HFFc6 (cell line): ENCODE measurements at places on chromosomes 4 and X. TPM values are rescaled to one million over a fixed set of nuclear protein-coding genes. Genes with fewer than 3 reads are reported as not detected.

- H3K4me3 ChIP-seq = no peak overlapping the region
- no peaks in the 10 kb centered on the region for H3K27me3 ChIP-seq
- H3K27ac ChIP-seq = no peak overlapping the region
- no peaks in the 10 kb centered on the region for H3K36me3 ChIP-seq
These were observed 314.3 kb upstream of the CLNK start for GRCh38 chr4:10998846-10999245.

The ZIC3 gene
- total RNA-seq = not detected in 2 replicates

DNA sequence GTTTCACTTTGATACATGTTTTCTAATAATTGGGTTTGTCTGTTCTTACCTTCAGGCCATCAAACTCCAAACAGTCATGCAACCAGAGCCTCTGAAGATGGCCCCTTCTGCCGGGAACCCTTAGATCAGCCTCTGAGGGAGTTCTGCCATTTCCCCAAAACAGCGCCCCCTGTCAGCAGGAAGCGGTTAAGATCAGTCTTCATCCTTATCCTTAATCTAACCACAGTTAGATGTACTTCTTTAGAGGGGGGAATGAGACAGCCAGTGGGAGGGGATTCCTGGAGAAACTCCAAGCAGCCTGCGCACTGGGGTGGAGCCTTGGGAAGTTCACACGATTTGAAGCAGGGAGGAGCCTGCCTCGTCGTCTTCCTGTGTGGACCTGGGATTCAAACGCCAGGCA lies 185.4 kb downstream of the INPP4B start:
- peaks cover 2% of the 10 kb centered on the region; the same call in 1 of the 2 replicates for H3K27me3 ChIP-seq
- no peak overlapping the region for H3K27ac ChIP-seq
- peaks cover 45% of the 10 kb centered on the region for H3K36me3 ChIP-seq
- peaks cover 14% of the 10 kb centered on the region for H3K4me1 ChIP-seq
- no peak for DNase-seq

DNA sequence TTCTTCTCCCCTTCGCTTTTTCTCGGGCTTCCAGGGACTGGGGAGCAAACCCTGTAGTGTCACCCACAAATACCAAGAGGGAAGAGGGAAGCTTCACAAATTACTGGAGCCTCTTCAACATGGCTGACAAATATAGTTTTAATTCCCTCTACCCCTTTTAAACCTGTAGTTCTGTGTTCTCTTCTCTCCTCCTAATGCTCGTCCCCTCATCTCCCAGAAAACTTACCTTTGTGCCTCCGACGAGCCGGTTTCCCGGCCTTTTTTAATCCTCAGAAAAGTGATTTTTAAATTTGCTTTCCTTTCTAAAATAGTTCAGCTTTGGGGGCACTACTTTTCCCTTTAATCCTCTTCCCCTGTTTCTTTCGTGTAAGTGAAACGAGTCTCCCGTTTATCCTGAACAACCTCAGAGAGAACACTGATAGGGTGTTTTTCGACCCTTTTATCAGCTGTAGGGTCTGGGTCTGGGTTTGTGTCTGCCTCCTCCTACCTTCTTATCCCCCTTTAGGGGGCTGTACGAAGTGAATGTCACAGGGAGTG lies 408 bp downstream of the TET2 start:
- peaks cover 40% of the 10 kb centered on the region for H3K4me1 ChIP-seq
- peak overlapping the region; percentile 98 for H3K27ac ChIP-seq
- H3K36me3 ChIP-seq = peaks cover 8% of the 10 kb centered on the region
- H3K4me3 ChIP-seq = peak overlapping the region; percentile 99
- no peak for DNase-seq
- H3K27me3 ChIP-seq = no peaks in the 10 kb centered on the region; the same call in 1 of the 2 replicates

DNA sequence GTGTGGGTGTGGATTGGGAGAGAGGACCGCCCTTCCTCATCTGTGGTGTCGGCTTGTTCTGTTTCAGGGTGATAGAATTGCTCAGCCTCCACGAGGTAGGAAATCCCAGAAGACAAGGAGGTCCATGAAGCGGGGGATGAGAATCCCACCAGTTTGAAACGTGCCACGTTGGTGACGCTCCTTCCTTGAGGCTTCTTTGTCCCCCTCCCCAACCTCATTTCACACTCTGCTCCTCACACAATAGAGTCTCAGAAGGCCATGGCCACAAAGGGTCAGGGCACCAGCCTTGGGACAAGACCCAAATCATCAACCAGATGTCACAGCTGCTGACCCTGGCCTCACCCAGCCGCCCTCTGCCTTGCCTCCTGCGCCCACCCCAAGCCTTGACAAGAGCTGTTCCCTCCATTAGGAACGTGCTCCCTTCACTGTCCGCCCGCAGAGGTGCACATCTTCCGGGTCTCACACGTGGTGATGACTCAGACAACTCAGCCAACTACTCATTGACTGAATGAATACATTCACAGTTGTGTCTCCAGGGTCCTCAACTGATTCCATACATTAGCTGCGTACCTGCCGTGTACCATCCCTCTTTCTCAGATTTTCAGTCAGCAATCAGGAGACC lies 18.3 kb downstream of the BLOC1S4 start:
- peak overlapping the region; percentile 34; the same call in 1 of the 2 replicates for H3K27ac ChIP-seq
- H3K4me1 ChIP-seq = peaks cover 8% of the 10 kb centered on the region
- H3K36me3 ChIP-seq = peaks cover 3% of the 10 kb centered on the region; the same call in 1 of the 2 replicates
- no peak overlapping the region for H3K4me3 ChIP-seq
- H3K27me3 ChIP-seq = no peaks in the 10 kb centered on the region; the same call in none of the 2 replicates
- DNase-seq = no peak

GRCh38 chrX:102338162-102338561 lies 91.2 kb downstream of the NXF2 start:
- H3K36me3 ChIP-seq = no peaks in the 10 kb centered on the region
- no peak for DNase-seq
- no peak overlapping the region for H3K4me3 ChIP-seq
- H3K27me3 ChIP-seq = peaks cover 2% of the 10 kb centered on the region; the same call in 1 of the 2 replicates
- H3K4me1 ChIP-seq = no peaks in the 10 kb centered on the region

DNA sequence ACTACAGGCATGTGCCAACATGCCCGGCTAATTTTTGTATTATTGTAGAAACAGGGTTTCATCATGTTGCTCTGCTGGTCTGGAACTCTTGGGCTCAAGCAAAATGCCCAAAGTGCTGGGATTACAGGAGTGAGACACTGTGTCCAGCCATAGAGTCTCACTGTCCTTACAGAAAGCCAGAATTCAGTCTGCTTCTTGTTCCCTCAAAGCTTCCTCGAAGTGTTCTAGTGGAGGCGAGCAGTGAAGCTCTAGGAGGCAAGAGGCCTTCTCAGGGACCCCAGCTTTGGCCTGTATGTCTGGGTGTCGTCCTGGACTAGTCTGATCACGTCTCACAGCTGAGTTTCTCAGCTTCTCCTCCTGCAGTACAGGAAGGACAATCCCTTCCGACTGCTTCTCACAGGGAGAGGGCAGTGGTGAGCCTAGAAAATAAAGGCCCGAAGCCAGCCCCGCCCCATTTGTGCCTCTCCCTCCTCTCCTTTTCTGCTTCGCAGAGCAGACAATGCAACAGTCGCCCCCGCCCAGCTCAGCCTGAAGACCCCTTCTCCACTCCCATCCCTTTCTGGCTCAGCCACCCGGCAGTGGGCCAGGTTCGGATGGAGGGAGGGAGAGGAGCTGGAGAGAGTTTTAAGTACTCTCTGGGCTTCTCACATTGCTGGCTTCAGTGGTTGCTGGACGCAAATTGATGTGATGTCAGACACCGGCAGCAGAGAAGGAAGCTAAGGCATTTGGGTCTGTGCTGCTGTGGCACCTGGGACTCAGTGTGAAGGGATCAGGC lies 11.1 kb upstream of the FAM3A start:
- H3K36me3 ChIP-seq = no peaks in the 10 kb centered on the region
- H3K27ac ChIP-seq = peak overlapping the region; percentile 81
- peak; percentile 56 for DNase-seq
- H3K4me3 ChIP-seq = peak overlapping the region; percentile 37; the same call in 1 of the 2 replicates
- peaks cover 3% of the 10 kb centered on the region; the same call in 1 of the 2 replicates for H3K27me3 ChIP-seq

The ARHGAP6 gene
- 0.51 and 1.1 TPM in 2 replicates for total RNA-seq

DNA sequence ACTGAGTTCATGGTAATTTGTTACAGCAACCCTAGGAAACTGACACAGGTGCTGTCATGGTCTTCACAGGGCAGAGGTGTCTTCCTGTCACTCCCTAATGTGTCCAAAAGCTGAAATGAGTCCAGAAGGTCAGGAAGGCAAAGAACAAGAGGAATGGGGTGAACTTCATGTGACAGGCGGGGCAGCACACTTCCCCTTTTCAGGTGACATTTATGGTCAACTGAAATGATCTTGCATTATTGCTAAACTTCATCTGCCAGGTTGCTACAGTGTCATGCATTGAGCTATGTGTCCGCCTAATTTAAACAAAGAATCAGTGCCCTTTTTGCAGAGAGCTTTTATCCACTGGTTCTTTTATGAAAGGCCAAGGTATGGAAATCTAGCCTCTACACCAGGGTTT lies 15.9 kb upstream of the CCDC149 start:
- no peak overlapping the region for H3K27ac ChIP-seq
- H3K36me3 ChIP-seq = no peaks in the 10 kb centered on the region; the same call in 1 of the 2 replicates
- peaks cover 16% of the 10 kb centered on the region for H3K27me3 ChIP-seq
- DNase-seq = no peak
- H3K4me1 ChIP-seq = peaks cover 26% of the 10 kb centered on the region

GRCh38 chr4:186762865-186763264 lies 39.2 kb upstream of the FAT1 start:
- peaks cover 2% of the 10 kb centered on the region for H3K27me3 ChIP-seq
- peaks cover 34% of the 10 kb centered on the region for H3K4me1 ChIP-seq
- no peak overlapping the region for H3K27ac ChIP-seq

GRCh38 chr4:14787894-14788293 lies 214.4 kb upstream of the CPEB2 start:
- H3K4me3 ChIP-seq = no peak overlapping the region
- no peak overlapping the region for H3K27ac ChIP-seq
- H3K27me3 ChIP-seq = peaks cover 2% of the 10 kb centered on the region; the same call in 1 of the 2 replicates
- H3K4me1 ChIP-seq = no peaks in the 10 kb centered on the region

DNA sequence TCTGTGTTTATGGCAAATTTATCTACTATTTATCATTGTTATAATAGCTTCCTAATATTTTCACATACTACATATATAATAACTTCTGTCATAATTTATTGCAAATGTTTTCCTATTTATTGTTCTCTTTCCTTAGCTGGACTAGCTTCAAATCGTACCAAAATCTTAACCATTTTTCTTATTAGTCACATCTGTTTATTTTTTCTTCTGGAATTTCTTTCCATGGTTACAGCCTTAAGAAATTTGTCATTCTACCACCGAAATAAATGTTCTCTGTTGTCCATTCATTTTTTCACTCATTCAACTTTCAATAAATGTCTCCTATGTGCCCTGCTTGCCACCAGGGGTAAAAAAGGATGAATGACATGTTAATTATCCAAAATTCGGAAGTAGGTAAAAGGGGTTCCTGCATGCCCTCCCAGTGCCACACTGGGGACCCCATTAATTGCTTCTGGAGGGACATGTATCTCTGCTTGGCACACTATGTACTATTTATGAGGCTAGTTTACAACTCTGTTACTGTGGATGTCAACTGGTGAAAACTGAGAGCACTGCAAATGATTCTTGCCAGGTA lies 182.1 kb downstream of the SH3KBP1 start:
- peak; percentile 51 for DNase-seq
- no peaks in the 10 kb centered on the region for H3K36me3 ChIP-seq
- H3K4me1 ChIP-seq = peaks cover 69% of the 10 kb centered on the region

DNA sequence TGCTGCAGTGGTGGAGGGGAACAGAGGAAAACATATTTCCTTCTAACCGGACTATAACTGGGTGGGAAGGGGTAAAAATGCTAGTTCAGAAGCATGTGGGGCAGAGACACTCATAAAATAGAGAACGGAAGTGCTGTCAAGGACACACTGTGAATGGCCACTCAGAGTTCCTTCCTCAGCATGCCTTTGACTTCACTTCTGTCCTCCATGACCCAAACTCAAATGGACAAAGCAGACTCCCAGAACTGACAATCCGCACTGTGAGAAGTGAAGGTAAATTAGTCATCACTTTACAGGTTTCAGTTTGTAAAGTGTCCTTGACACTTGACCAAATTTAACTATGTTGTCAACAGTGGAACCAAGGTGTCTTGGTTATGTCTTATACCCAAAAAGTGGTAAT lies 30.2 kb upstream of the ELF2 start:
- H3K27ac ChIP-seq = no peak overlapping the region
- H3K4me3 ChIP-seq = no peak overlapping the region
- H3K27me3 ChIP-seq = no peaks in the 10 kb centered on the region
- H3K36me3 ChIP-seq = no peaks in the 10 kb centered on the region
- DNase-seq = no peak

GRCh38 chrX:49172280-49172780 lies 632 bp downstream of the PLP2 start:
- peaks cover 11% of the 10 kb centered on the region; the same call in 1 of the 2 replicates for H3K36me3 ChIP-seq
- DNase-seq = peak; percentile 65
- H3K4me3 ChIP-seq = peak overlapping the region; percentile 90
- H3K27ac ChIP-seq = peak overlapping the region; percentile 78
- H3K4me1 ChIP-seq = peaks cover 13% of the 10 kb centered on the region
- peaks cover 3% of the 10 kb centered on the region; the same call in 1 of the 2 replicates for H3K27me3 ChIP-seq

The STPG2 gene
- not detected in 3 replicates for total RNA-seq

The HPGD gene
- not detected in 3 replicates for total RNA-seq

GRCh38 chrX:100895365-100896075 lies 21.4 kb upstream of the NOX1 start:
- H3K4me3 ChIP-seq = no peak overlapping the region
- H3K36me3 ChIP-seq = no peaks in the 10 kb centered on the region
- peak overlapping the region; percentile 62; the same call in 1 of the 2 replicates for H3K27ac ChIP-seq
- H3K27me3 ChIP-seq = no peaks in the 10 kb centered on the region; the same call in 1 of the 2 replicates
- DNase-seq = peak; percentile 36

DNA sequence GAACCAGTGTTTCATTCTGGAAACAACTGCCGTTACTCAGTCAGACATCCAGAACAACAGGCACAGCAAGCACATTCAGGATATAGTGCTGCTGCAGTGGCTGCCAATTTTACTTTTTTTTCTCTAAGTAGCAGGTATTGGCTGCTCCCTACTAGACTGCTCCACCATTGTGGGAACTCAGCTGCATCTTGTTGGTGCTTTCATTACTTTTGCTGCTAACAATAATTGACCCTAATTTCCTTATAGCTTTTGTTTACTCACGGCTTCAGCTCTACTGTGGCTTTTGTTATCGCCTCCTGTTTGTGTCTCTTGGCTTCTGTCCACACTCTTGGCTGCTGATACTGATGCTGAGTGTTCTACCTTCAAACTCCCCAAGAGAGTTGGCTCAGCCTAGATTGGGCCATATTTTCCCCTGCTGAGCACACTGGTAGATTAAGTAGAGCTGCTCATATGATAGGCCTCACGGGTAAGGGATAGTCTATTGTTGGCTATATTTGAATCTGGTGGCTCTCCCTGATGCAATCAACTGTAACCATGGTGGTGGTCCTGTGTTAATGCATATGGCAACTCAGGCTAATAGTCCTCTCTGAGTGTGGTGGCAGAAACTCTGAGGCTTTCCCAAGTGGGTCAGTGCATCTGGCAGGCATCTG lies 44.5 kb upstream of the IL2 start:
- no peak overlapping the region for H3K4me3 ChIP-seq
- no peaks in the 10 kb centered on the region for H3K36me3 ChIP-seq
- no peak overlapping the region for H3K27ac ChIP-seq
- H3K27me3 ChIP-seq = peaks cover 9% of the 10 kb centered on the region

- H3K27me3 ChIP-seq = no peaks in the 10 kb centered on the region
- H3K4me1 ChIP-seq = no peaks in the 10 kb centered on the region
- H3K36me3 ChIP-seq = no peaks in the 10 kb centered on the region
- H3K27ac ChIP-seq = no peak overlapping the region
These were observed 8.2 kb upstream of the TENT5D start for GRCh38 chrX:80412042-80412441.

GRCh38 chr4:16597845-16598596 lies 300.4 kb downstream of the LDB2 start:
- H3K36me3 ChIP-seq = peaks cover 5% of the 10 kb centered on the region
- H3K4me3 ChIP-seq = peak overlapping the region; percentile 39; the same call in 1 of the 2 replicates
- H3K27me3 ChIP-seq = no peaks in the 10 kb centered on the region; the same call in 1 of the 2 replicates
- H3K27ac ChIP-seq = peak overlapping the region; percentile 93
- DNase-seq = peak; percentile 61
